Smooth muscle cell of the brain vasculature (primary cell): ENCODE measurements at places on chromosomes 13 and 19.

DNA sequence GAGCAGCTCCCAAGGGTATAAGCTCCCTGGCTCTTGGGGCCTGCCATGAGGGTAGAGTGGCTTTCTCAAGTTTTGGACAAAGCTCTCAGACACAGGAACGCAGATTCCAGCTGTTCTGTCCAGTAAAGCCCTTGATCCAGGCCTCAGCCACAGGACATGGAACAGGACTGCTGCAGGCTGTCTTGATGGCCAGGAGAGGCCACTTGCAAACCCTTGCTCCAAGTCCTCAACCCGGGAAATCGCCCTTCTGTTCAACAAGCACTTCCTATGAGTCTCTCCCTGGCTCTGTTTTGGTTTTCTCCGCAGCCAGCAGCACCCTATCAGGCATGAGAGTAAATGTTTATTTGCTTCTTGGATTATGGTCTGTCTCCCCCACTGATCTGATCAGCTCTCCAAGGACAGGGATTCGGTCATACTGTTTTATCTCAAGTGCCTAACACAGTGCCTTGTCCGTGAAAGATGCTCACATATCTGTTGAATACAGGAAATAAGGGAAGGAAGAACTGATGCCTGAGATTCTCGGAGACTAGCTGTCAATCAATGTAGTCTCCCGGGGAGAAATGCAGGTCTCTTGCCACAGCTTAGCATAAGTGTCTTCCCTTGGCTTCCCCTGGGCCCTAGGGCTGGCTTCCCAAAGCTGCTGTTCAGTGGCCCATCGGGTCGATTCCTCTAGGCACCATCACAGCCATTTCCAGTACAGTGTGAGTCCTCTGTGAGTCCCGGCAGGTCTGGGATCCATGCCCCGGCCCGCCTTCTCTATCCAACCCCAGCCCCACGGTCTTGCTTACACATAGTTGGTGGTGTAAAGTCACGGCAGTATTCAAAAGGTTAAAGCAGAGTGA, 90.8 kb downstream of the TSHZ3 start:
- DNase-seq, result no peak

DNA sequence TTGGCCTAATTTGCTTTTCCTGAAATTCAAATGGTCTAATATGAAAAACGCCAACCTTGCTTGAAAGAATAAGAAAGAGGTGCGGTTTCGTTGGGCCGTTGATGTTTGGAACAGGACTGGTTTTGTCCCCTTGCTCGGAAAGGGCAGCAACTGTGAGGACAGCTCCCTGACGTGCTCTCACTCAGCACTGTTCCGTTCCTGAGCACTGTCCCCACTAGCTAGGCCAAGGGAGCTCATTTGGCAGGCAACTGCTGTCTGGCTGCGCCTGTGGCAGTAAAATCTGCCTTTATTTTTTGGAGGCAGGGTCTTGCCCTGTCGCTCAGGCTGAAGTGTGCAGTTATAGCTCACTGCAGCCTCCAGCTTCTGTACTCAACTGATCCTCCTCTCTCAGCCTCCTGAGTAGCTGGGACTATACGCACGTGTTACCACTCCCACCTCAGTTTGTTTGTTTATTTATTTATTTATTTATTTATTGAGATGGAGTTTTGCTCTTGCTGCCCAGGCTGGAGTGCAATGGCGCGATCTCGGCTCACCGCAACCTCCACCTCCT, 4.5 kb downstream of the LDLR start:
- no peak for DNase-seq

DNA sequence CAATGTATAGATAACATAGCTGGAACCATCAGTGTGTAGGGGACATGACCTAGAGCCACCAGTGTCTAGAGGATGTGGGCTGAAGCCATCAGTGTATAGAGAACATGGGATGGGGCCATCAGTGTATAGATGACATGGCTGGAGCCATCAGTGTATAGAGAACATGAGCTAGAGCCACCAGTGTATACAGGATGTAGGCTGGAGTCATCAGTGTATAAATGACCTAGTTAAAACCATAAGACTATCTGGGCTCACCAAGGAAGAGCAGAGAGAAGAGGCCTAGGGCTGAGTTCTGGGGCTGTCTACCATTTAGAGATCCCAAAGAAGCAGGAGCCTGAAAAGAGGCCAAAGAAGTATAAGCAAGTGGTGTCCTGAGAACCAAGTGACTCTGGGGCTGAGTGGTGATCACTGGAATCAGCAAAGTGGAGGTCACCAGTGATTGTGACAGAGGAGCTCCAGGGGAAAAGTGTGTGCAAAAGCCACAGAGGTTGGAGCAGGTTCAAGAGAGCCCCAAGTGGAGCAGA, 41.0 kb downstream of the RFX2 start:
- DNase-seq, result no peak

- DNase-seq, result no peak
Observed at GRCh38 chr19:16185768-16186123, 536 bp downstream of the FAM32A start.

DNA sequence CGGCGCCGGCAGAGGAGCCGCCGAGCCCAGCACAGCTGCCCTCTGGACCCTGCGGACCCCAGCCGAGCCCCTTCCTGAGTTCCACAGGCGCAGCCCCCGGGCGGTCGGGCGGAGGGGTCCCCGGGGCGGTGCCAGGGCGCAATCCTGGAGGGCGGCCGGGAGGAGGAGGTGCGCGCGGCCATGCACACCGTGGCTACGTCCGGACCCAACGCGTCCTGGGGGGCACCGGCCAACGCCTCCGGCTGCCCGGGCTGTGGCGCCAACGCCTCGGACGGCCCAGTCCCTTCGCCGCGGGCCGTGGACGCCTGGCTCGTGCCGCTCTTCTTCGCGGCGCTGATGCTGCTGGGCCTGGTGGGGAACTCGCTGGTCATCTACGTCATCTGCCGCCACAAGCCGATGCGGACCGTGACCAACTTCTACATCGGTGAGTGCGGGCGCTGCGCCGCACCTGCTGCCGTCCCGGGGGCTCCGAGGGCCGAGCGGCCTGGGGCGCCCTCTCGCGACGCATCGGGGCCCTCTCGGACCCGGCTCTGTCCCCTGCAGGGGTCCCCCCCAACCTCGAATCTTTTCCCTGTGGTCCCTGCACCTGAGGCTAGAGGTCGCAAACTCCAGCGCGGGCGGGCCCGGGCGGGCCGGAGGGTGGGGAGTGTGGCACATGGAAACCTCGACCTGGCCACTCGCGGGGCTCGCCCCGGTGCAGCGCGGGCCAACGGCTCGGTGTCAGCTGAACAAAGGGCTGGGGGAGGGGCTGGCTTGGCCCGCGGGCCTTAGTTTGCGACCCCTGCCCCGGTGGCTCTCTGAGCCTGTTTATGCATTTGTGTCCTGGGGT, at the start of gene KISS1R:
KISS1R (plus strand) TSS at position 11 of the 829 bp plus-strand sequence; CDS start at position 181, 170 bp downstream.
- no peak for DNase-seq
